ENCODE measurements at places on chromosomes 2 and 18.

DNA sequence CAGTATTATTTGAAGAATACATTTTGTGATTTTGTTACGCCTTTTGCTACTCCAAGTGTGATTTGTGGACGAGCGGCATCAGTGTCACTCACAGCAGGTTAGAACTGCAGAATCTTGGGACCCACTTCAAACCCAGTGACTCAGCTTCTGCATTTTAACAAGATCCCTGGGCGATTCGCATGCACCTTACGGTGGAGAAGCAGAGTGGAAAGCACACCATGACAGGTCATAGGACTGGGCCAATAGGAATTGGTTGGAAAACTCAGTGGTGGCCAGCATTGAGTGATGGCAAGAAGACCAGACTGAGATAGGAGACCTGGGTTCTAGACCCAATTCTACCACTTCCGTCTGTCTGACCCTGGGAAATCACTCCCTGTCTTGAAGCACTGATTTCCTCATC is 26.3 kb downstream of the CTLA4 start:
- no peak for DNase-seq

DNA sequence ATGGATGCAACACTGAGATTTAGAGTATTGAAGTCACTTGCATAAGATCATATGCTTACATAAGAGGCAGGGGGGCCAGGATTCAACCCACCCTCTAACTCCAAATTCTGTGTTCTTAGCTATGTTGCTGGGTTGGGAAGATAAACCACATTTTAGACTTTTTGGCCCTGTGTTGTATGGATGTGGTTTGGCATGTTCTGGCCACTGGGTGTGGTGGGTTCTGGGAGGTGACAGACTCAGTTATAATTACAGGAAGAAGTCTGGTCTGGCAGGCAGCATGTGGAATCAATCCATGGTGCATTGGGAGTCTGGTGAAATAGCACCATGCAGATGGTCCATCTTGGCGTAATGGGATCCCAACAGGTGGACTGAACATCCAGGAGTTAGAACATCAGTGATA is 138.9 kb downstream of the LTBP1 start:
- no peak for DNase-seq

DNA sequence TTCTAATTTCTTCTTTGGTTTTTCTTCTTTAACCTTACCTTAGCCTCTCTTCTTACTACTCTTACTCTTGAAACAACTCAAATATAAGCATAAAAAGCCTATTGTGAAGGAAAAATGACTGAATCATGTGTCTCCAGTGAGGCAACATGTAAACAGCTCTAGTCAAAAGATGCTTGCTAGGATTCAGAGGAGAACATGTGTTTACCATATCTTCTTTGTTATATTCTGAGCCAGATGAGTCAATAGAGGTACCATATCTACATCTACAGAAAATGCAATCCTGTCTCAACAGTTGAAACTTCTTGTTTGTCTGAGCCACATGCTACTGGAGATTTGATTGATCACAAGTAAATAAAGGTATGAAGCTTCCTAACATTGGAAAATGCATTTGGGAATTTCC is 15.9 kb upstream of the FIGN start:
- DNase-seq = no peak

DNA sequence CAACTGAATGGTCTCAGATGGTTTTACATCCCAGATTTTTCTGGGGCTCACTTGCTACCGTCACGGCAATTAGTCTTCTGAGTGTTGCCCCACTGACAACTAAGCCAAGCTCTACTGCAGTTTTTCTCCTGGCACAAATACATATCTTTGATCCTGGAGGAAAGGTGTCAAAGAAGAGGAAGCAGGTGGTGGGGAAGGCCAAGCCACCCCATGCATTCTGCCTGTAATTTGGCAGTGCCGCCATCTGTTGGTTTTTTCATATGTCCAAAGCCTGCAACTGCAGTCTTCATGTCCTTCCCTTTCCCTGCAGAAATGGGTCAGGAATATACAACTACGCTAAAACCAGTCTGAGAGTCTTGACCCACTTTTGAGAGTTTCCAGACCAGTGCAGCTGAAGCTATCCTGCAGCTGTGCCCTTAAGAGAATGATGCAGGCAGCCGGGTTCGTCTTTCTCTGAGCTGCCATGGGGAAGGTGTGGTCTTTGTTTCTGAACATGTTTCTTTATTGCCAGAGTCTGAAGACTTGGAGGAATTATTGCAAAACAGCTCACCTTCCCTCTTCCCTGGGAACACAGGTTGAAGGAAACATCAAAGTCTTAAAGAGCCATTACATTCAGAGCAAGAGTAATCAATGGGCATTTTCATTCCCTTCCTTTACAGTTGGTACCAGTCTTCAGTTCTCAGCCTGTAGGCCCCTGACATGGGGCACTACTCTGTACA is 71.8 kb upstream of the ATL2 start:
- DNase-seq = no peak

DNA sequence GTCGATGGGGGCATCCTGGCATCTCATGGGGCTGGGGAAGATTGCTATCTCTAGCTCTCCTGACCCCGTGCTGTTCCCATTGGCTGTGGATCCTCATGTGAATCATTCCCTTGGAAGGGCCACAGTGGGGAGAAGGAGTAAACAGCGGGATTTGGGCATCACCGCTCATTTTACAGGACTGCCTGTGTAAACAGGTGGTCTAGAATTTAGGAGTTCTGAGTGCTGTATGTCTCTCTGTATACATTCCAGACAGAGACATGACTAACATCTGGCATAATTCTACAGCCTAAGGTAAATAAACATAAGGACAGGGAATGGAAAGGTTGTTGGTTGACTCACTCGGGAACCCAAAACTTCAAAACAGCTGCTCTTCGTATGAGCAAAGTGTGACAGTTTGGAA is 92.7 kb downstream of the COPS8 start:
- no peak for DNase-seq

- DNase-seq = no peak
These were observed 91.3 kb downstream of the FAM210A start for GRCh38 chr18:13635046-13635445.

GRCh38 chr2:237198164-237198855 is 112.6 kb downstream of the COPS8 start:
- DNase-seq = no peak

- no peak for DNase-seq
These were observed 108.9 kb downstream of the INHBB start for GRCh38 chr2:120454654-120455385.

GRCh38 chr2:41024816-41025215 is 572.9 kb upstream of the SLC8A1 start:
- DNase-seq = no peak

DNA sequence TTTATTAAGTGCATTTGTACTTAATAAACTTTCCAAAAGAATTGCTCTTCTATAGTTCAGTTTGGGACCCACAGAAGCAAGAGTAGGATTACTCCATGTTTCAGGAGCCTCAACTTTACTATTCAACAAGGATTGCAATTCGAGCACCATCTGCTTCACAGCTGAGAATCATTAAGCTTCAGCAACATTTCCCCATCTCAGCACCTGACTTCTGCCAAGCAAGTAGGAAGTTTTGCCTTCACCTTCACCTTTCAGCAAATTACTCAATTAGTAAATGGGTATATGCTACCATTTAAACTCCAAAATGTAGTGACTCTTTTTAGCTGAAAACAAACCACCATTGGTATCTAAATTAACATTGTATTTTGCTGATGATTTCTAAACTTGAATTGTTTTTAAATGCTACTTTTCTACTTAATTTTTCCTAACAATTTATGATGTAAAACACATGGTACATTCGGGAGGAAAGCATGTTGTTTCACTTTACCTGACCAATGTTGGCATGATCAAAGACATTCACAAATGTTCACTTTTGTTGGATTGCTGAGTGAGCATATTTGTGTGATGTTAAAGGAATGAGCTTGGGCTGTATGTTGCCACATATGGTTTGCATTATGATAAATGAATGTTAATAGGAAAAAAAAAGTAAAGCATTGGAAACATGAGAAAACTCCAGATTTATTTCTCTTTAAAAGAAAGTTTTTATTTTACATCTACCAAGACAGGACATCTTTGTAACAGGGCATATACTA is 159.2 kb downstream of the GULP1 start:
- no peak for DNase-seq

- no peak for DNase-seq
These were observed 96.3 kb upstream of the THUMPD2 start for GRCh38 chr2:39875182-39875913.

- DNase-seq = no peak
These were observed 84.1 kb downstream of the GLI2 start for GRCh38 chr2:120819720-120820210.

GRCh38 chr2:166285215-166285614 is 90.5 kb downstream of the SCN9A start:
- DNase-seq = no peak

- no peak for DNase-seq
These were observed 33.7 kb upstream of the NFU1 start for GRCh38 chr2:69470911-69471310.

- no peak for DNase-seq
These were observed 4.2 kb downstream of the STAT1 start for GRCh38 chr2:191009541-191010374.

GRCh38 chr2:43399515-43400264 is 173.3 kb upstream of the ZFP36L2 start:
- no peak for DNase-seq

DNA sequence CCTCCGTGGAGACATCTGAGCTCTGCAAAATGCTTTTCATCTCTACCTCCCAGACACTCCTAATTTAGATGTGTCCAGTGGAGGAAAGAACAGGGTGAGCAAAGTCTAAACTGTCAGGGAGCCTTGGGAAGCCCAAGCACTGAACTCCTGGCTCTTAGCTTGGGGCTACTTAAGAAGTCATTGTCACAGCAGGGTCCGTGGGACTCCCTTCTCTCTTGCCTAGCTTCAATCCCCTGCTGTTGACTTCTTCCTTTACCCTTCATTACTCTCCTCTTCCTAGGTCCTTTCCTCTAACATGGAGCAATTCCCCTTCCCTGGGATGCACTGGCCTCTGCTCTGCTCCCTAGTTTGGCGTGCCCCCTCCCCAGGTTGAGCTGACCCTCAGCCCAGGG is 3.4 kb downstream of the OSR1 start:
- no peak for DNase-seq

DNA sequence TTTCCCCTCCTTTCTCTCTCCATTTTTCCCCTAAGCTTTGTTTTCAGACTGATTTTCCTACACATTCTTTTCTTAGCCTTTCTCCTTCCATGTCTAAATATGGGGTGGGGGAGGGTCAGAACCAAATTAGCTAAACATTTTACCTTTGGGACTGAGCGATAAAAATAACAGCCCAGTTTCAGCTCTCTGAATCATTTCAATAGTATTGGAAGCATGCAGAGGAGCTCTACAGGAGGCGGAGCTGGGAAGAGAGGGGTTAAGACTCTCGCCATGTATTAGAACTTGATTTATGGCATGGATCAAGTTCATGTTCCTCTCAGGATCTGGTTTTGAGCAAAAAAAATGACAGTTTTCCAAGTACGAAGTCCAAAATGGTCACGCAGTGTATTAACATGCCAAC is 109.1 kb downstream of the CPO start:
- no peak for DNase-seq
